ENCODE measurements at places on chromosomes 3 and 15.

DNA sequence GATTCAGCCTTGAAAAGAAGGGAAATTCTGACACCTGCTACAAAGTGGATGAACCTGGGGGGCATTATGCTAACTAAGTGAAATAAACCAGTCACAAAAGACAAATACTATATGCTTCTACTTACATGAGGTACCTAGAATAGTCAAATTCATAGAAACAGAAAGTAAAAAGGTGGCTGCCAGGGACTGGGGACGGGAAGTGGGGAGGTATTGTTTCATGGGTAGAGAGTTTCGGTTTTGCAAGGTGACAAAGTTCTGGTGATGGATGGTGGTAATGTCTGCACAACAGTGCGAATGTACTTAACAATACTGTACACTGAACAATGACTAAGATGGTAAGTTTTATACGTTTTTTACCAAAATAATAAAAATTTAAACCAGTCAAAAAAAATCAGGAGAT, 4.8 kb downstream of the IDH2 start:
- no peak for DNase-seq

GRCh38 chr3:25021816-25022215, 406.2 kb upstream of the RARB start:
- no peak for DNase-seq

- DNase-seq: no peak
These were observed 55.9 kb upstream of the POMGNT2 start for GRCh38 chr3:43161684-43162229.

- no peak for DNase-seq
These were observed 249.7 kb downstream of the KCNMB2 start for GRCh38 chr3:178785961-178786360.

DNA sequence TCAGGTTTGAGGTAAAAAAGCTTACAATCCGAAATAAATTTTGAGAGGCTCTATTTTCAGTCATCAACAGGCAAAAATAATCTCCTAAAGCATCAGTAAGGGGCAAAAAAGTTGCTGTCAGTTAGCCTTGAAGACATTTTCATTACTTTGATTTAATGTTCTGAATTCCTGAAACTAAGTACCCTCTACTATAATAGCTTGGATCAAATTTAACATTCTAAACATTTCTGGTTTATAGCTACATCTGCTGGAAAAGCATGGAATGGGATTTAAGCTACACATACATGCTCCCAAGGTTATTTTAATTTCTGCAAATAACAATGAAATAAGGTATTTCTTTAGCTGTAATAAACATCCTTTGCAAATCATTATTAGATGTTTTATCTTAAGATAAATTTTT, 245.4 kb downstream of the ULK4 start:
- DNase-seq: peak; percentile 43

GRCh38 chr3:49566312-49566711, 12.0 kb downstream of the BSN start:
- no peak for DNase-seq

GRCh38 chr3:124935264-124935663, 713 bp upstream of the MUC13 start:
- no peak for DNase-seq

DNA sequence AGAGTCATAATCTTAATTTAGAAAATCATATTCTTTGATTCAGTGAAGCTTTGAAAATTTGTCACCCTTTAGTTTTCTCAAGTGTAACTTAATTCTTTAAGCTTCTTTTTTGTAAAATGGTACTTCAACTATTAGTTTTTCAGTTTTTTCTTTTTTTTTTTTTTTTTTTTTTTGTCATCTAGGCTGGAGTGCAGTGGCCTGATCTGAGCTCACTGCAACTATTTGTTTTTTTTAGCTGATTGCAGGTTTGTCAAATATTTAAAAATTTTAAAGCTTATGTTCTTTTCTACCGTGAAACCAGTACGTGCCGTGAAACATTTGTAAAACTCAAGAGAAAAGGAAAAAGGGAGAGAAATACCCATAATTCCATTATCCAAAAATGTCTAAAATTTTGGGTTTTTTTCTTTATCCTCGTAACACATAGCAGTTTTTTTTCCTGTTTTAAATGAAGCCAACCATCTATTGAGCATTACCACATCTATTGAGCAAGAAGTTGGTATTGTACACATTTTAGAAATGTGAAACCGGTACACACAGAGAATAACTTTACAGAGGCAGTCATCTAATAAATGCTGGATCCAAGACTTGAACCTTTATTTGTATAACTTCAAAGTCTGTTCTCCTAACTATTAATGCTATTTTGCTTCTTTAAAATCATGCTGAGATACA, 25.7 kb downstream of the ECT2 start:
- no peak for DNase-seq

- DNase-seq: no peak
These were observed 1.0 kb downstream of the LPP start for GRCh38 chr3:188154809-188155574.

- DNase-seq: no peak
These were observed 54.9 kb upstream of the SNRK start for GRCh38 chr3:43231276-43232000.

DNA sequence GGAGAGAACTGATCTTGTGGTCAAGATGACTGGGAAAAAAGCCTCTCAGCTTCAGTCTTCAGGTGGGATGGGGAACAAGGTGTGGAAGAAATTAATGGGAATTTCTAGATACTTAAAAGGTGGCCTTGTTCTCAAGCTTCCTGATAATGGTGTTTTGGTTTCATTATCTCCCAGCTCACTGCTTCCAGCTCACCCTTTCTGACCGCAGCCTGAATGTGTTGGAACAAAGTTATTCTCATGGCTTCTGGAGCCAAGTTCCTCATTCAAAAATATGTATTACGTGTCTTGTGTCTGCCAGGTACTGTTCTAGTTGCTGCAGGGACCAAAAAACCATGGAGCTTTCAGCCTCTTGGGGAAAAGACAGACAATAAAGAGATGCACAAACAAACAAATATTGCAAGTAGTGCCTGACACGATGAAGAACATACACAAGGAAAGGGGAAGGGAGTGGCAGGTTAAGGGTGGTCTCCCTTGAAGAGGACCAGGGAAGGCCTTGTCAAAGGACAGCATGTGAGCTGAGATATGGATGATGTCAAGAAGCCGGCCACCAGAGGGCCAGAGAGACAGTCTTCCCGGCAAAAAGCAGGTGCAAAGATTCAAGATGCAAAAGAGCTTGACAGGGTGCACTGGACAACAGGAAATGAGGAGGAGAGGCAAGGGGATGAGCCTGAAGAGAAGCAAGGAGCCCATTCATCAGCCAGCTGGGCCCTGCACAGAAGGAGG, 35.5 kb downstream of the ARRDC4 start:
- DNase-seq: peak; percentile 27

DNA sequence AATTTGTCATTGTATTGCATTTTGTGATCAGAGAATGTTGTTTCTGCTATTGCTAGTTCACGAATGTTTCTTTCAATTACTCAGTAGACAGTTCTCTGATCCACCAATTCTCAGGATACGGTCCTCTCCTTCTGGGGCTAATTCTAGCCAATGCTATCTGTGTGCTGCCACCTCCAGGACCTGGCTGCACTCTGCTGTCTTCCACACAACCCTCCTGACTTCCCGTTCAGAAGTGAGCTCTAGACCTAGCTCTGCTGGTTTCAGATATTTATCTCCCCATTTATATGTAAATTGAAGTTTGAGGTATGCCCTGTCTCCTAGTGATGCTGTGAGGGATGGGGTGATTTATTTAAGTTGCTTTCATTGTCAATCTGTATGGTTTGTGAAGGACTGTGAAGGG, 21.7 kb upstream of the UBL7 start:
- DNase-seq: no peak

DNA sequence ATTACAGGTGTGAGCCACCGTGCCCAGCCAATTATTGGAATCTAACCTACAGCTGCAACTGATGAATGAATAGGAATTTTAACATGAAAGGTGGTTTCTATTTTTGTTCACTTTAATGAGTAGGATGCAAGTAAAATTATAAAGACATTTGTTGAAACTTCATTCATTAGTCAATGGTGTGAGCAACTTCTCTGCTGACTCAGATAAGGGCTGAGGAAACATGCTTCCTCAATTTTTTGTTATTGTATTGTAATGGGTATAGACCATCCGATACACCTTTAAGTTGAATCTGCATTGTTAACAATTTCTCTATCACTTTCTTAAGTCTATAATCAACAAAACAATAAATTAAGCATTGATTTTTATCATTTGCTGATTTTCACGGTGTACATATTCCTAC, 127.8 kb downstream of the STAG1 start:
- no peak for DNase-seq

DNA sequence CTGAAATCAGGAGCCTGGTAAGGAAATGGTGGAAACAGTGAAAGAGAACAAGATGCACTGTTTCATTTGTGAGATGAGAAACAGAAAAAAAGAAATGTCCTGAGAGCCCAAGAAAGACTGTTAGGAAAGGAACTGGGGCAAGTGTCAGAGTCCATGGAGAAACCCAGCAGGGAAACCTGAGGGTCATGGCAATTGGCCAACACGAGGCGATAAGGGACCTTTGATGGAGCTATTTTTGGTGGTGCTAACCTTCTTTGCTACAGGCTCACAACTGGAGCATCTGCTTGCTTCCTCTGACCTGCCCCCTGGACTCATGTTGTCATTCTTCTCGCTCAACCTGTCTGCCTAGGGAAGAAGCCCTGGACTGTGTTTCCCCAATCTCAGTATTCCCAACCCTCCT, 4.2 kb upstream of the TMEM41A start:
- DNase-seq: no peak

GRCh38 chr3:177596816-177597271, 399.6 kb upstream of the TBL1XR1 start:
- DNase-seq: no peak

GRCh38 chr15:79900087-79900486, 3.3 kb upstream of the MTHFS start:
- DNase-seq: no peak

- peak; percentile 77 for DNase-seq
These were observed 37.6 kb downstream of the C2CD4A start for GRCh38 chr15:62104401-62104800.

DNA sequence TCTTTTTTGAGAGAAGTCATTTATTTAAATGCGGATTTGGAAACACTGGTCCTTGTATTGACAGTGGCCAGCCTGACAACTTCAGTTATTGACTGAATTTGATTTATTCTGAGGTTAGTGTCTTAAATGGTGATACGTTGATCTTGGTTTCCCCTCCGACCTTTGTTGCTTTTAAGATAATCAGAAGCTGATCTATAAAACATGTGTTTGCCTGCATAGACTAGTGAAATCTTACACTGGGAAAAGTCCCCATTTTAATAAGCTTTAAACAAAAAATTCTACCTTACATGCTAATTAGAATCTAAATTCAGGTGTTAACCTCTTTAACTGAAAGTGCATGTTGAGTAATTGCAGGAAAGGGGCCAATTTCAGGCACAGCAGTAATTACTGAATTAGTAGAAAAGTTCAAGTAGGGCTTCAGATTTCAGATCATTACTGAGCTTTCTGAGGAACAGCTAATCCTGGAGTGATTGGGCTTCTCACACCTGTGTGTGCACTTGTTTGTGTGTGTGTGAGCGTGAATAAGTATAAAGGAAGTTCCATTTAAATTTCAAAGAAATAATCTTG, 221.4 kb downstream of the SOX2 start:
- no peak for DNase-seq

DNA sequence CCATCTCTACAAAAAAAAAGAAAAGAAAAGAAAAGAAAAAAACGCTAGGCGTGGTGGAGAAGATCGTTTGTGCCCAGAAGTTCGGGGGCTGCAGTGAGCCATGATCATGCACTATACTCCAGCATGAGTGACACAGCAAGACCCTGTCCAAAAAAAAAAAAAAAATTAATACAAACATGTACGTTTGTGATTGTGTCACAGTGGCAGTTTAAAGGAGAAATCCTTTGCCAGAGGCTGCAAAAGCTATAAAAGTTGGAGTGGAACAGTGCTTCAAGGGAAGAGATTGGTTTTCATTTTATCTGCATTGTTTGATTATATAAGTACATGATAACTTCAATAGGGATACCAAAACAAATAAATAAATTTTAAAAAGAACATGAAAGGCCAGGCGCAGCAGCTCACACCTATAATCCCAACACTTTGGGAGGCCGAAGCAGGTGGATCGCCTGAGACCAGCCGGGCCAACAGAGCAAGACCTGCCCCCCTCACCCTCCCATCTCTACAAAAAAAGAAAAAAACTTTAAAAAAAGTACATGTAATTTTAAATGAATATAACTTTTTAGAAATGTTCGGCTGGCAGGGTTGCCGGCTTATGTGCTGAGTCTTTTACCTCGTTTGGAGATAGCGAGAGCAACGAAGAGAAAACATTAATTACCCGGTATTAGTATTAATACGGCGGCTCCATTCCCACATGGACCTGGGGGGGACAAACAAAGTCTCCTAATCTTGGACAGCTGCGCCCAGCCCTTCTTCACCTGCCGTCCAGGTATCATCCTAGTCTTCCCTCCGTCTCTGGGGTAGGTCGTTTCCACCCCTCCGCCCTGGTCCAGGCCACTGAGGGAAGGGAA, 573 bp upstream of the DIS3L start:
- no peak for DNase-seq

GRCh38 chr3:49655731-49656285, 18.3 kb upstream of the APEH start:
- no peak for DNase-seq

DNA sequence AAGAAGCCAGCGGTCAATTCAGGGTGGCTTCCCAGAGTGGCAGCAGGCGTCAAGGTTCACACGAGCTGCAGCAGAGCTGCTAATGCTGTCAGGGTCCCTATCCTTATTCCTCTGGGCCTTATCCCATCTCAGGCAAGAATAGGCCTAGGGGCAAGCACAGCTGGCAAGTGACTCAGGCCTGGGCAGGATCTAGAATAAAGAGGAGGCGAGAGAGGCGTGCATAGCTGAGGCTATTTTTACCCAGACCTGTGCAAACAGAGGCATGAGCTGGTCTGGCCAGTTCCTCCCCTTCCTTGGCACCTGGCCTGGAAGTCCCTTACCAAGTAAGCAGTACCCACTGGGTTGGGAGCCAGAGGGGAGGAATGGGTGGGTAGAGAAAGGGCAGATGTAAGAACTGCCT, 12.2 kb upstream of the VIPR1 start:
- no peak for DNase-seq

DNA sequence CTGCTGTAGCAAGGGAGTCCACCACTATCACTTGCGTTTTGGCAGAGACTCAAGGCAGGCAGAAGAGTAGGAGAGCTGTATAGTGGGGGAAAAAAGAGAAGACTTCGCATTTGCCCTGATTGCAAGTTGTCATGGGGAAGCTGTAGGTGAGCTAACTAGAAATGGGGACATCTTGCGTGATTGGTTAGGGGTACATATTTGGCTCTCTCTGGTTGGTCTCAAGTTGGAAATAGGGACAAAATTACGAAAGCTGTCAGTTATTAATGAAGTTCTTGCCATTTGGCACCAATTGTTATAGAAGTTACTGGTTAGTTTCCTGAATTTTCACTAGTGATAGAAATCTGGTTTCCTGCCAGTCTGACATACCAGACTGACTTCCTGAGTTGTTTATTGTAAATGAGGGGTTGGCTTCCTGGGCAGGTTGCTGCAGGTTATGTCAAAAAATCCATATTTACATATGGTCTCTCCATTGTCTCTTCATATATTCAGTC, 8.2 kb upstream of the SENP7 start:
- DNase-seq: no peak

DNA sequence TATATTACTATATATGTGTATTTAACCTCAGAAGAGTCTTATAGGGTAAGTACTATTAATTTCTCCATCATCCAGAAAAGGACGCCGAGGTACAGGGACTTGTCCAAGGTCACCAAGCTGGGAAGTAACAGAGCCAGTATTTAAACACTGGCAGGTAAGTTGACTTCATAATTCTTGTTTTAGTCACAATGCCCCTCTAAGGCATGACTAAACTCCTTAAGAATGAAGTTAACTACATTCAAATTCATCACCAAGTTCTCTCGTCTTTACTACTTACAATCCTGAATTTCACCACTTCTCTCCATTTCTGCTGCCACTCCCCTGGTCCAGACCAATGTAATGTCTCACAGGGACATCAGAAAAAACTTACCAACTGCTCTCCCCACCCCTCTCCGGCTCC, 312.1 kb downstream of the GRM7 start:
- no peak for DNase-seq
